ENCODE measurements at places on chromosomes 1 and 21.

DNA sequence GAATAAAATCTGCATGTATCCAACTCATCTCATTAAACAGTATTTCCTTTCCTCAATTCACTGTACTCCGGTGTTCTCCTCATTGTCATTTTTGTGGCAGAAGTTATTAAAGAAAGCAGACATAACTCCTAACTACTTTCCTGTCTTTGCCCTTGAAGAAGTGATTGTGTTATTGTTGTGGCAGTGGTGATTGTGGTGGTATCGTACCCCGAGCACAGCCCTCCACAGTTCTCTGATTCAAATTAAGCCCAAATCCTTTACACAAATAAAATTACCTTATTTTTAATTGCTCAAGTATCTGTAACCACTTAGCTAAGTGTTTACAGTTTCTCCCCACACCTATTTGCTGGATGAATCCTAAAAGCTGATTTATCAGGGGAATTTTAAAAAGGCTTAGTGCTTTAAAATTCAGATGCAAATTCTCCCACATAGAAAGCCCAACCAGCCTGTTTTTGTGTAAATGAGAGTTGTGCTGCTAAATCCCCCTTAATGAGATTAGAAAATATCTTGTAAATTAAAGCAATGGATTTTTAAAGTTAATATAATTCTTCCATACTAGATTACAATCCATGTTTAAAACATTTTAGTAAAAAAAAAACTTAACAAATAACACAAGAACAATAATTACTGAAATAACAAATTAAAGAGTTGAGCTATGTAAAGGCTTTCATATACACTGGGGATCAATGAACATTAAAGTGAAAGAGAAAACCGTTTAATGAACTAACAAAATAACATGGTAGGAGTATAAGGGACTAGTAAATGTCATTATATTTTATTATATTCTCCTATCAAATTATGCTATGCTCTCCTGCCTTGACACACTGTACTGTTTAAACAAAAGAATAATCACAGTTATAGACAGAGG is 259.0 kb downstream of the NEGR1 start:
- no peak for DNase-seq

GRCh38 chr1:93556291-93556690 is 108.4 kb downstream of the FNBP1L start:
- DNase-seq: no peak

DNA sequence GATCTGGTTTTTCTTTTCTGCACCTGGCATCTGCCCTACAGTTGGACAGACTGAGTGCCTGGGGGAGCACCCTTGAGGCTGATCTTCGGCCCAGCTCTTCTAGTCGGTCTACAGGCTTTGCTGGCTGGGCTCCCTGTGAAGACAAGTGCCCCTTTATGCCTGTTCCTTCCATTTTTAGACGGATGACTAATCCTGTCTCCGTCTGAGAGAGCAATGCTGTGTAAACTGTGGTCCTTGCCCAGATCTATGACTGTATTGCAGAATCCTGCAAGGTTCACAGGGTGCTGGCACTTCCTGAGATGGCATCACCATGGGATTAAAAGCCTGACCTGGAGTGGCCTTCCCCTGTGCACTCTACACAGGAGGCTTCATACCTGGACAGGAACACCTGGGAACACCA is 47.6 kb upstream of the SAMD13 start:
- no peak for DNase-seq

DNA sequence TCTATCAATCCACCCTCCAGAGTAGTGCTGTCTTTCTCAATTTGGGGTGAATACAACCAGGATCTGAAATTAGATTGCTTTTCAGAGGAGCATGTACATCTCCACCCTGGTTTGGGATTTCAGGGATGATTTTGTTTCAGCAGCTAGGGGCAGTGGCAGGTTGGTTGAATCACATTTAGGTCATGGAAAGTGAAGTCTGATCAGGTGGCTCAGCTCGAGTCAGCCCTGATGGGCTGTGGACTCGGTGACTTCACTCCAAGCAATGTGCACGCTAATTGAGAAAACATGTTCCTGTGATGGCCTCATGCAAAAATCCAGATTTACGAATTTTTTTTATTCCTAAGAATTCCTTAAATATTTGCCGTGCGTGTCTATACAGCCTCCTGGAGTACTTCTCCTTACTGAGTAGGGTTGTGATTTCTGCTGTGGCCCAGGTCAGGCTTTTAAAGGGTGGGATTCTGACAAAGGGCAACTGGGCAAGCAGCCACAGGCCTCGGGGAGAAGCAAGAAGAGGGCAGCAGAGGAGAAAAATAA is 7.5 kb downstream of the NGF start:
- peak; percentile 65 for DNase-seq

- DNase-seq: no peak
Observed at GRCh38 chr1:225691861-225692516, 39.1 kb upstream of the ENAH start.

GRCh38 chr1:93186667-93187066 is 6.1 kb downstream of the CCDC18 start:
- DNase-seq: no peak

- DNase-seq: no peak
Observed at GRCh38 chr1:79530476-79530875, 523.9 kb upstream of the ADGRL4 start.

DNA sequence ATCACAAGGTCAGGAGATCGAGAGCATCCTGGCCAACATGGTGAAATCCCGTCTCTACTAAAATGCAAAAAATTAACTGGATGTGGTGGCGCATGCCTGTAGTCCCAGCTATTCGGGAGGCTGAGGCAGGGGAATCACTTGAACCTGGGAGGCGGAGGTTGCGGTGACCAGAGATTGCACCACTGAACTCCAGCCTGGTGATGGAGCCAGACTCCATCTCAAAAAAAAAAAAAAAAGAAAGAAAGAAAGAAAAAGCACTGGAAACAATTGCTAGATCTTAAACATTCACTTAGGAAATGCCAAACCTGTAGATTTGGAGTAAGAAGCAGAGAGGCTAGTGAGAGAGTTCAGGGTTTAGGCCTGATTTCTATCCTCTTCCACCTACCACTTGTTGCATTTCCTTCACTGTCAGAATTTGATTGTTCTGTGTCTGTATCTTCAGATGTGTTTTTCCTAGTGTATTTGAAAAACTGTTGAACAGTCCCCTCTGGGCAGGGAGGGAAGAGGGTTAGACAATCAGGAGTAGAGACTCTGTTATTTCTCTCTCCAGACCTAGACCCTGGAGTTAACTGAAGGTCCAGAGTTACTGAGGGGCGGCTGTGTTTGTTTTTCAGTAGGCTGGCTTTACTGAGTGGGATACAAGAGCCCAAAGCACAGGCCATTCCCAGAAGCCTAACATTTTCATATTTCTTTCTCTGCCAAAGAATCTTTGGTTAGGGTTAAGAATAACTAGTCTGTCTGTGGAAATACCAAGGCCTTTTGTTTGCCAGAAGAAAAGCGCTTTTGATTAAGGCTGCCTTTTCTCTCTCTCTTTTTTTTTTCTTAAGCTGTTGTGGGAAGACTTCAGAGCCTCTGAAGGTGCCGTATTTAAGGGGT is 31.1 kb upstream of the MACF1 start:
- DNase-seq: no peak

- DNase-seq: no peak
Observed at GRCh38 chr1:21217812-21218596, 41.3 kb upstream of the EIF4G3 start.

DNA sequence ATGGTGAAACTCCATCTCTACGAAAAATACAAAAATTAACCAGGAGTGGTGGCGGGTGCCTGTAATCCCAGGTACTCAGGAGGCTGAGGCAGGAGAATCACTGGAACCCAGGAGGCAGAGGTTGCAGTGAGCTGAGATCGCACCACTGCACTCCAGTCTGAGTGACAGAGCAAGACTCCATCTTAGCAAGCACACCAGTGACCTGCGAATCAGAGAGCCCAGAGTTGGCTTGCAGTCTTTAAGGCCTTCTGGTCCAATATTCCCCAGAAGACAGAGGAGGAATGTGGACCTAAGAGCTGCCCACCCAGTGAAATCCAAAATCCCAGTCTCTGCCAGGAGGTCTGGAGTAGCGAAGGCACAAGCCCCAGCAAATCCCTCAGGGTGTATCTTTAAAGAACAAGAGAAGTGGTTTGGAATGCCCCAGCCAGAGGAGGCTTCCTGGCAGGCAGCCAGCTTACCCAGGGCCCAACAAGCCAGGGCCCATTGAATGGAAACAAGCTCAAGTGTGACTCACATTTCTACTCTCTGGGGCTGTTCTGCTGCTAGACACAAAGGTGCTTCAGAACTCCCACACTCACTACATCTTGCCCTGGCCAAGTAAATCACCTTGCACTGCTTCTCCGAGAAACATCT is 23.9 kb downstream of the GPR161 start:
- no peak for DNase-seq

DNA sequence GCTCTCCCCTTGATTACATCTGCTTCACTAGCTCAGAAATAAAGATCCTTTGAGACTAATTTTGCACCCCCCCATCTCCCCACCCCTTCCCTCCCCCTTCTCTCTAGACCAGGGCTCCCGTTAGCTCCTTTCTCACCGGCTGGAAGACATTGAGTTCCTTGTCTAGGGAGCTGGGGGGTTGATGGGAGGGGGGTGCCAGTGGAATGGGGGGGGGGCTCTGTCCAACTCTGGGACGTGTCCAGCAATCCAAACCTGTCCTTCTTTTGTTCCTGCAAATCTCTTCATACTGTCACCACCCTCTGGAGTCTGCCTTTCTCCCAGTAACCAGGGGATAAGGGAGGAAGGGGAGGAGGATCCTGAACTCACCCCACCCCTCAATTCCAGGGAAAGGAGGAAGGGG is 61.9 kb downstream of the RHBG start:
- DNase-seq: no peak

- no peak for DNase-seq
Observed at GRCh38 chr21:29257701-29258100, 41.0 kb upstream of the BACH1 start.

DNA sequence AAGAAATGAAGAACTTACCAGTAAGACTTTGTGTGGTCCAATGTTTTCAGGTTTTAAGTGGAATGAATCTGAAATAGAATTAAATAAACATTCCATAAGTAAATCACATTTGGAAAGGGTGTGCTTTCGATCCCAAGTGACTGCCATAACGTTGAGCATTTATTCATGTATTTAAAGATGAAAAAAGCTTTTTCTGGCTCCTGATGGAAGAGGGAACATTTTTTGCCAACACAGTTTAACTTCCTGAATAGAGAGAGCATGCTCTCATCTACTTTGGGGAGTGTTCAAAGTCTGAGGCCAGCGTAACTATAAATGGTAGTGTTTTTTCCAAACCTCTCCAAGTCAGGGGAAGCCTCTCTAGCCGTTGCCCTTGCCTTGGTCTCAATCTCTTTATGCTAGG is 55.8 kb downstream of the GNG12 start:
- no peak for DNase-seq

DNA sequence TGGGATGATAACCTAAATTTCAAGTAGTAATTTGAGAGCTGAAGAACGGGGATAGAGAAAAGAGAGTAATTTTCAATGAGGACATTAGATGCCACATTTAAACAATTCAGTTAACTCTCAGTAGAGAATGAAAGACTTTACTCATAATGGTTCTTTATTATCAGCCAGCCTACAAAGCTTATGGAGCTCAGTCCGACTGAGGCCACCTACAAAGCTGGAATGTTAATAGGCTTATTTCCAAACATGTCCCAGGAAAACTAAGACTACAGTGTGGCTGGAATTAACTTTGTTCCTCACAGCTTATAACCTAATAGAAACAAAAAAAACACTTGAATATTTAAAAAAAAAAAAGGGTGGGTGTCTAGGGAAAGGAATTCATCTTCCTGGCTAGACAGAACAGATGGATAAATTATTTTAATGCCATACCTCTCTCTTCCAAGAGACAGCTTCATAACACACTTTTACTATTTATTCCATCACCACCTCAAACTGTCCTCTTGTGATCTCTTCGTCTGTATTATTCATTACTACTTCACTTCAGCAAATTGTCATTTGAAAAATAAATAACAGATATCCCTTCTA is 9.8 kb downstream of the SLC19A2 start:
- no peak for DNase-seq

GRCh38 chr1:174413632-174414031 is 34.1 kb upstream of the GPR52 start:
- no peak for DNase-seq

DNA sequence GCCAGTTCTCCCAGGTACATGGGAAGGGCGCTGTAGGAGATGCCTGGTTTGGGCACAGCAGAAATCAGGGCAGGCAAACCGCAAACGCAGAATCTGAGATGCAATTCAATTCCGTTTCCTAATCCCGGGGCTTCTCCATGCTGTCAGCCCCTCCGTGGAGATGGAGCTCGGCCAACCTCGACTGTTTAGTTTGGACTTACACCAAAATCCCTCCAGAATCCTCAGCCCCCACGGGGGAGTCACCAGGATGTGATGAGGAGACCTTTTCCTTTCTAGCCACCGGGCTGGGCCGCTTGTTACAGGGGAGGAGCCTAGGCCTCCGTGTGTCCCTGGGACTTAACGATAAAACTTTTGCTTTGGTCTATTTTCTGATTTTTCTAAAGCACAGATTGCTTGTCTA is 7.9 kb downstream of the SLC2A7 start:
- no peak for DNase-seq

DNA sequence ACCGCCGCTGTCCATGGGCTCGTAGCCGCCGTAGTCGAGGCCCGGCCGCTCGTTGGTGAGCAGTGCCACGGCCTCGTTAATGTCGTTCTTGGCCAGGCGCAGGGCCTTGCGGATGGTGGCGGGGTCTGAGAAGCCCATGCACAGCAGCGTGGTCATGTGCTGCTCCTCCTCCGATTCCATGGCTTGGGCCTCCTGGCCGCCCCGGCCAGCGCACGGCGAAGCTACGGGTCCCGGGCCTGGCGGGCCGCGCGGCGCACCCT is 300 bp downstream of the USP24 start:
- DNase-seq: no peak

GRCh38 chr1:115826628-115827027 is 14.3 kb downstream of the NHLH2 start:
- DNase-seq: no peak

GRCh38 chr1:225442123-225442505 is 14.3 kb upstream of the LBR start:
- DNase-seq: no peak

DNA sequence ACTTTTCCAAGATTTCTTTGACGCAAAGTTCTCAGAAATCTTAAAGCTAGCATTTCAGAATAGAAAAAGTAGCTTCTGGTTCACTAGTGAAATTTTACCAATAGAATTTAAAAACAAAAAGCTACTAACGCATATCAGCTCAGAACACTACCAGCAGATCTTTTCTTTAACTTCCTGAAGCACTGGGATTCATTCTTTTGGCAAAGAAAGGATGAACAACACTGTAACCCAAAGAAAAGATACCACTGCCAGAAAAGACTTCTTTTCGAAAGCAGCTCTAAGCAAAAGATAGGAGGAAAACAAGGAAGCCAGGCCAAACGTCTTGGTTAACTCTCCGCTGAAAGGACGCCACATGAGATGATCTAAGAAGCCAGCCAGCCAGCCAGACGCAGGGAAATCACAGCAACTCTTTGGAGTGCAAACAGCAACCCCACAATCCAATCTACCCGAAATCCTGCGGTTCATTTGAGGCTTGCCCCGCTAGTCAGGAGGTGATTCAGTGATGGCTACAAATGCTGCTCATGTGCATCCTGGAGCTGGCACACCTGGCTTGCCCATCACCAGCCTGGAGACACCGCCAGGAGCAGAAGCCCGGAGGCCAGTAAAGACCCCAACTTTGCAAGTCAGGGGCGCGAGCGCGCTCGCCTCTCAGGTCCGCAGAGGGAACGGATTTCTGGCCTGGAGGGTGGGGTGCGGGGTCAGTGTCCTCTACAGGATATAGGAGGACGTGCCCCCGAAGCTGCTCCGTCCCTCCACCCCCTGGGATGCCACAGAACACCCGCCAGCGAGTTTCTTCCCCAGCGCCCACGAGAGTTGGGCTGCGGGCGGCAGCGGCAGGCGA is 812 bp downstream of the NBPF1 start:
- peak; percentile 97 for DNase-seq

Measured in forelimb muscle (tissue), 1 donor.